ENCODE measurements at places on chromosomes 1 and 21.

GRCh38 chr1:226644541-226645176, 94.4 kb downstream of the ITPKB start:
- DNase-seq, result no peak

DNA sequence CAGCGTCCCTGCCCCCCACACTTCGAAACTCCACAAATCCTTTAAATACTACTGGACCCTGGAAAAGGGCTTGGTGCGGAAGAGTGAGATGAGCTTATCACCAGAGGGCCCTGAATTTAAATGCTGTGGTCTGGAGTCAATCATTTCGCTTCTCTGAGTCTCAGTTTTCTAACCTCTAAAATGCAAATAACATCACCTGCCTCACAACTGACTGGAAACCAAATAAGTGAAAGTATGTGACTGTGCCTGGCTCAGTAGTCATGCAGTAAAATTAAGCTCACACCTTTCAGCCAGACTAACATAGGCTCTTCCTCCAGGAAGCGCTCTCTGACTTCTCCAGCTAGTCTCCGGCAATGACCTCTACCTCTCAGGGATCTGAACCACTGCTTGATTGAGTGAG, 4.2 kb downstream of the GJA4 start:
- no peak for DNase-seq

DNA sequence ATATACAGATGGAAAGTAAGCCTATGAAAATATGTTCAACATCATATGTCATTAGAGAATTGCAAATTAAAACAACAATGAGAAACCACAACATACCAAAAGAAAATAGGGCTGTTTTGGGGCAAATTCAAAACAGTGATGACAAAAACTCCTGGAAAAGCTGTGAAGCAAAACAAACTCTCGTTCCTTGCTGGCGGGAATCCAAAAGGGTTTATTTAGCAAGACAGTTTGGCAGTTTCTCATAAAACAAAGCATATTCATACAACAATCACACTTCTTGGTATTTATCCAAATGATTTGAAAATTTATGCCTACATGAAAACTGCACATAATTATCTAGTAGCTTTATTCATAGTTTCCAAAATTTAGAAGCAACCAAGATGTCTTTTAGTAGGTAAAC, 44.4 kb downstream of the COL11A1 start:
- no peak for DNase-seq

DNA sequence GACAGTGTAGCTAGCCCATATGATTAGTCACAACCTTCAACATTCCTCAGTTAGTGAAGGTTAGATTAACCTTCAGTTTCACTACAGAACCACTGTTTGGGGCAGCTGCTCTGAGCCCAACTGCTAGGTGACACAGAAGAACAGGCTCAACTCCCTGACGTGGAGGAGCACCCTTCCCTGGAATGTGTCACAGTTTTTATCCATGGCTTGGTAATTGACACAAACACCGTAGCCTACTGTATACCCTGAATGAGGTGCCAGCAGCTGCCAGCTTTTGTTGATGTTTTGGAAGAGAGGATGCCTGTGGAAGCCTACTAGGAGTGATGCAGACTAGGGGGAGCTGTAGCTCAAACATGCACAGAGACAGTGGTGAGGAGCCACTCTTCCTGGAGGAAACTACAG, 56.6 kb upstream of the CR2 start:
- DNase-seq, result no peak

GRCh38 chr1:171152549-171152948, 32.6 kb upstream of the FMO2 start:
- DNase-seq, result no peak

- no peak for DNase-seq
Measured at GRCh38 chr1:157069601-157070000, 24.1 kb upstream of the ARHGEF11 start.

GRCh38 chr1:167601442-167602383, 28.3 kb upstream of the RCSD1 start:
- DNase-seq, result no peak

GRCh38 chr1:47584249-47584648, 146.4 kb downstream of the FOXD2 start:
- no peak for DNase-seq

DNA sequence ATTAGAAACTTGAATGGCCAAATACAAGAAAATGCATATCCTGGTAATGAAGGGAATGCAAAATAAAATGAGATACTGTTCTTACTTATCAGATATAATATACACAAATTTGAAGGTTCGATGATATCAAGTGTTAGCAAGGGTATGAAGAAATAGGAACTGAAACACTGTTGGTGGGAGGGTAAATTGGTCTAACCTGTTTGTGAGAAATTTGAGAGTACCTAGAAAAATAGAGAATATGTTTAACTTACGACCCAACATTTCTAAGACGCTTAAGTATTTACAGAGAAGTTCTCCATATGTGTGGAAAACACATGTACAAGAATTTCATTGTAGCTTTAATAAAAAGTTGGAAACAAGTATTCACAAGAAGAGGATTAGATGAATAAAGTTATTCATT, 25.9 kb downstream of the ATG4C start:
- DNase-seq, result no peak

GRCh38 chr1:112636597-112637253, 17.1 kb downstream of the CAPZA1 start:
- DNase-seq, result no peak

- no peak for DNase-seq
Measured at GRCh38 chr1:107434361-107434693, 293.5 kb downstream of the NTNG1 start.

All from activated T-cell treated with anti-CD3 and anti-CD28 coated beads for 48 hours (primary cell).